ENCODE measurements at places on chromosomes 13 and 19.
A peak's percentile ranks its signal among the peaks of the same experiment; 100 is the strongest.

DNA sequence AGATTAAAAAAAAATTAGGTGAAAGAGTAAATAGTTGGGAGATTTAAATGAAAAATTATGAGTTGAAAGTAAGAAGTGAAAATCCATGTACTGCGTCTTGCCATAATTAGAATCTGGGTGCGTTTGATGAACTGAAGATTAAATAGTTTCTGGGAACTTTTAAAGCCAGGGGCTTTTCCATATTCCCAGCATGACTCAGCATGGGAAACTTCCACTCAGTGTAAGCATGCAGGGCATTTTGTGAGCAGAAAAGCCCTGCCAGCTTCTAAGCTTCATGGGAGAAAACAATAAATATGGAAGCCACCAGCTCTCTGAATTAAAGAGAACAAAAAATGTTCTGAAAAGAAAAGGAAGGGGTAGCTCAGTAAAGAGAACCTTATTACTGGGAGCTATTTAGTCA, 62.0 kb upstream of the EDNRB start:
- no peak for DNase-seq

DNA sequence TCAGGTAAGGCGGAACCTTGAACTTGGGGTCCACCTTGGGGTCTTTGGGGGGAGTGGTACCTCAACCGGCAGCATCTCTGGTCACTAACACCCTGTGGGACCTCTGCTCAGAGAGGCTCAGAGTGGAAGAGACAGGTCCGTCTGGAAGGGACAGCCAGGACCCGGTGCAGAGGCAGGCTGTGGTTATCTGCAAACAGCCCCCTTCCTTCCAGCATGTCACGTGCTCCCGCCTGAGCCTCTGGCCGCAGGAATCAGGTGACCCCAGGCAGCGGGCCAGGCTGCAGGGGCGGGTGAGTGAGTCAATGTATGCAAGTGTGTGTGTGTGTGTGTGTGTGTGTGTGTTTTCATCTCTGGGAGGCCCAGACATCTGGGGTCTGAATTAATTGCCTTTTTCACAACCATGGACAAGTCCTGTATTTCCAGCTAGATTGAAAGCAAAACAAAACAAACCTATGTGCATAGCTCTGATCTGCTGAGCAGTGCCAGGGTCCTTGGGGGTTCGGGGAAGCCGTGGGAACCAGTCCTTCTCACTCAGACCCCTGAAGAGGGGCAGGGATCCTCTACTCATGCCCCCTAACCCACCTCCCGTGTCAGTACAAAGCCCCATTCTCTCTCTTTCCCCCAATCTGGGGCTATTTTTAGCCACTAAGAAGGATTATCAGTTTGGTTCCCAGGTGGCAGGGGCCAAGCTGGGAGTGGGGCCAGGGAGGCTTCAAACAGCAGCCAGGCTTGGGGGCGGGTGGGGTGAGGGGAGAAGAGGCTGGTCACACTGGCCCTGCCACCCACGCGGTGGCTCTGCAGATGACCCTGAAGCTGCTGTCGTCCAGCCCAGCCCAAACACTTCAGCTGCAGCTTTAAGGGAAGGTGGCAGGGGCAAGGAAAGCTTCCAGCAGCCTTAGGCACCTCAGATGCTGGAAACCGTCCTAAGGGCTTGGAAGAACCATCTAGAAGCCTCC, 31.4 kb downstream of the CERS4 start:
- DNase-seq, result peak; percentile 25

GRCh38 chr13:74751739-74752138, 617.5 kb upstream of the KLF12 start:
- peak; percentile 4 for DNase-seq

DNA sequence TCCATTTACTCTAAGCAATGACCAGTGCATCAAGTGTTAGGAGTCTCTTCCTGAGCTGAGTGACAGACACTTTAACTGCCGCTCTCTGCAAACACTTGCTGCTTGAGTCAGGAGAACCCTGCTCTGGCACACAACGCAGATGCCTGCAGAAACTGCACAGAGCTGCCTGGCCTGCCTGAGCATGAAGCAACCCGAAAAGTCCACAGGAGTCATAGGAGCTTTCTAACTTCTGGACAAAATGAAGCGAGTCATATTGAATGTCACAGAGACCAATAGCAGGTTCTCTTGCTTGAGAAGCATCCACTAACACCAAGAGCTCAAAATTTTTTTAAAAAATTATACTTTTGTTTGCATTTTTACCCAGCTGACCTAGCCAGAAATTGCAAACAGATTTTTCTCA, 232.4 kb downstream of the LHFPL6 start:
- DNase-seq, result no peak

DNA sequence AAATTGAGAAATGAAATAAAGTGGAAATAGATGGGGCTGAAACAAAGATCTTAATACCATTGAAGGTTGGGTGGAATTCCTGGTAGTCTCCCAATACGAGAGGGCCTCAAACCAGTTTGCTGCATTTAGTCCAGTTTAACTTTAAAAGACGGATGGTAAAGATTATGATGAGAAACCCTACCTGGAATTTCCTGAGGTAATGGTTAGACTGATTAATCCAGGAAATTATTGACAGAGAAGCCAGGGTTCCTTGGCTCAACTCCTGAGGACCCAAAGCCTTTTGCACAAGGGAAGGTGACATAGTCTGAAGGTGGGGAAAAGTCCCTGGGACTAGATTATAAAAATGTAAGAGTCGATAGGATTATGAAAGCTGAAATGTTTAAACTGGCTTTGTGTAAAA, 133.2 kb upstream of the SLITRK5 start:
- no peak for DNase-seq

- DNase-seq, result no peak
Measured at GRCh38 chr13:20127562-20128458, 33.0 kb downstream of the GJA3 start.

DNA sequence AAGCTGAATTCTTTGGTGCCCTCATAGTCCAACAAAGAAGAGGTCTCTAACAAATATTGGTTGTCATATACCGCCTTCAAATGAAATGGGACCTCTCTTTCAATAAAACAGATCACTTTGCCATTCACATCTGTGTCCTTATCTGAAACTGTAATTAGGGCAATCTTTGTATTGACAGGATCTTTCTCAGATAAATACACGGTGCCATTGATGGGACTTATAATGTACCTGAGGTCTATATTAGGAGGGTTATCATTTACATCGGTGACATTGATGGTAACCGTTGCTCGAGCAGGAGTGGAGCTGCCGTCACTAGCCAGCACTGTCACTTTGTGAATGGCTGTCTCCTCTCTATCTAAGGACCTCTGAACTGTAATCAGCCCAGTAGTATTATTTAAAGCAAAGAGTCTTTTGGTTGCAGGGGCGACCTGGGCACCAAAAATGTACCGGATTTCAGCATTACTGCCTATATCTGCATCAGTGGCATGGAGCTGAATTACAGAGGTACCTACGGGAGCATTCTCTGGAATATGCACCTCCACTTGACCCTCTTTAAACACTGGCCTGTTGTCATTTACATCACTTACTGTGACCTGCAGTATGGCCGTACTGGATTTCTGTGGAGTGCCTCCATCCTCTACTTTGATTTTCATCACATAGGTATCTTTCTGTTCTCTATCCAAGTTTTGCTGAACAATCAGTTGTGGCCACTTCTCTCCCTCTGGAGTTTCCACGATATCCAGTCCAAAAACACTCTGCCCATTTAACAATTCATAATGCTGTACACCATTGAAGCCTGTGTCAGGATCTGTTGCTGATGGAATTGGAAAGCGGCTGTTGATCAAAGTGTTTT, 2.8 kb downstream of the PCDH9 start:
- DNase-seq, result no peak

- DNase-seq, result no peak
Measured at GRCh38 chr19:1171755-1172352, 2.2 kb downstream of the SBNO2 start.

GRCh38 chr13:41470196-41470595, 12.8 kb downstream of the RGCC start:
- DNase-seq, result no peak

- no peak for DNase-seq
Measured at GRCh38 chr13:36369268-36370107, 23.3 kb upstream of the SPART start.

DNA sequence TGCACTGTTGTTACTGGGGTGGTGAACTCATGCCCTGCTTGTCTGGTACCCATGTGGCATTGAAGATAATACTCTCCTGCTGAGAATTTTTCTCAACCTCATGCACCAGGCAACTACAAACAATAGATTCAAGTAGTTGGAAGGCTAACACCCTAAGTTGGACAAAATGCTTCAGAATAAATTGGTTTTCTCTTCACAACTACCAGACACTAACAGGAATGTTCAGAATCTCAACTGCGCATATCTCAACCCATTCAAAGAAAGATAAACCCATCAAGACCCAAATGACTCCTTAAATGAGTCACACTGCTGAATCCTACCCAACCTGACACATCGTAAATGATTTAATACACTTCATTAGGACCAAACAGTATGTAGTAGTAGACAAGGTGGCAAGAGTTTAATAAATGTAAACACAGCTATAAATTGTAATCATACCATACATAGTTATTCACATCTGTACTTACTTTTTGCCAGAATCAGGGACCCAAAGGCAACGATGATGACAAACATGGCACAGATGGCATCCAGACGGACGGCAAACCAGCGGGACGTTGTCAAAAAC, 227.4 kb downstream of the ABCC4 start:
- no peak for DNase-seq

- no peak for DNase-seq
Measured at GRCh38 chr13:77379508-77379907, 52.6 kb upstream of the MYCBP2 start.

- no peak for DNase-seq
Measured at GRCh38 chr13:27631665-27632064, 10.0 kb downstream of the POLR1D start.

DNA sequence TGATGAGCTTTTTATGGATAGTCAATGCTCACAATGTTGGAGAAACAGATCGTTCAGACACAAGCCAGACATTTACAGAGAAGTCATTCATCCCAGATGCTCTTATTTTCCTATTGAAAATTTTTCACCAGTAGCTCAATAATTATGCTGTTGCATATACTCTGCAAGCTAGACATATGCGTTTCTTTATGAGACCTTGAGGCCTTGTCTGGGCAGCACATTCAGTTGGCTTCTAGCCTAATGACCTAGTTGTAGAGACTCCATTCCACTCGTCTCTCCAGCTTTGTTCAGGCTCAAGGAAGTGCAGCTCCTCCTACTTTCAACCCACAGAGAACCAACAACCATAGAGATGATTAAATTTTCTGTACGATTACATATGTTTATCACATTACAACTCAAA, 237.7 kb downstream of the MZT1 start:
- no peak for DNase-seq

DNA sequence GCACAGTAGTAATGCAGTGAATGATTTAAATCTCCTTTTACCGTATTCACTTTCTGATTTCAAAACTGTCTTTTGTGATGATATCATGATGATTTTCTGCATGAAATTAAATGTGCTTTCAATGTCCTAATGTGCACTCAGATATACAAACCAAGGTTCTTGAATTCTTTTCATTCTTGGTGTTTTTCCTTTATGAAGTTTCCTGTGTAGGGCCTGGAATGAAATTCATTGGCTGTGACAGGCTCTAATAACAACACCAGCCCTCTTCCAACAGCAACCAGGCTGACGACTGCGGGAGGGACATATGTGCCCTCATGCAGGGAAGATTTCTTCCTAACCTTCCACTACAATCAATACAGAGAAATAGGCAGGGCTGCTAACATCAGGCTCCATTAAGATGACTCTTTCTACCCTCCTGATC, 1052.0 kb downstream of the DIAPH3 start:
- DNase-seq, result no peak

DNA sequence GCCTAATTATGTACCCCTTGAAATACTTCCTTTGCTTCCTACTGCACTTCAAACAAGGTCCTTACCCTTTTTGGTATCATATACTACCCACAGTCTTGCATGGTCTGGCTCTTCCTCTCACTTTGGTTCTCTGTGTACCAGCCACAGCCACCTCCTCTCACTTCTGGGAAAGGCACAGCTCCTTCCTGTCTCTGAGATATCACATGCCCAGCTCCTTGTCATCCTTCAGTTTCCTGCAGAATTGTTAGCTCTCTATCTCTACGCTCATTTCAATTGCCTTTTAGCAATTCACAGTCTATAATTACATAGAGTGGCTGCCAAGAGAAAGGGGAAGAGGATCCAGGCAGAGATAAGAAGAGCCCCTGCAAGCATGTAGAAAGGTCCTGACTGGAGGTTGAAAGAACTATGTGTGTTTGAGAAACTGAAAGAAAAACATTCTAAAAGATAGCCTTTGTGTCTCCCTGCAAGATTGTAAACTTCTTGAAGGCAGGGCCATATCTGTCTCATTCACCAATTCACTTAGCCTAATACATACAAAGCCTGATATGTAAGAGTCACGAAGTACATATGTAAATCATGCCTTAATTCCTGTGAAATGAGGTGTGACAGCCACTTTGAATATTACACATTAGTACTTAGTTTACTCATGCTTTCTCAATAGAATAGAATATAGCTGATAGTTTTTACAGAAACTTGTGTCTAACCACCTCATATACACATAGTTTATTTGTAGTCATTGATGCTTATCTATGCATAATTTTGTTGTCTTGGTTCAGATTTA, 933.1 kb downstream of the DIAPH3 start:
- no peak for DNase-seq

- no peak for DNase-seq
Measured at GRCh38 chr19:10036601-10037071, 23.4 kb downstream of the RDH8 start.

- DNase-seq, result no peak
Measured at GRCh38 chr13:47549219-47549752, 451.8 kb downstream of the SUCLA2 start.

DNA sequence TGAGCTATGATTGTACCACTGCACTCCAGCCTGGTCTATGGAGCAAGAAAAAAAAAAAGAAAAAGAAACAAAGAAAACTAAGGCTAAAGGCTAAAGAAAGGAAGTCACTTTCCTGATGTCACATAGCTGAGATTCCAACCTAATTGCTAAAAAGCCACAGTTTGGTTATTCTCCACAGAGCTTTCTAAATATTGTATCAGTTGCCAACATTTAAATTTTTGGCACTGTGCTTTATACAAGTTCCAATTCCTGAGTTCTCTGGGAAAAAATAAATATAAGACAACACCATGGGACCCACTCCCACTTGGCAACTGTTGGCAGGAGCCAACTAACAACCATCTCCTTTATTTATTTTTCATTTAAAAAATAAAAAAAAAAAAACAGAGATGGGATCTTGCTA, 11.2 kb upstream of the LYPD3 start:
- DNase-seq, result no peak

DNA sequence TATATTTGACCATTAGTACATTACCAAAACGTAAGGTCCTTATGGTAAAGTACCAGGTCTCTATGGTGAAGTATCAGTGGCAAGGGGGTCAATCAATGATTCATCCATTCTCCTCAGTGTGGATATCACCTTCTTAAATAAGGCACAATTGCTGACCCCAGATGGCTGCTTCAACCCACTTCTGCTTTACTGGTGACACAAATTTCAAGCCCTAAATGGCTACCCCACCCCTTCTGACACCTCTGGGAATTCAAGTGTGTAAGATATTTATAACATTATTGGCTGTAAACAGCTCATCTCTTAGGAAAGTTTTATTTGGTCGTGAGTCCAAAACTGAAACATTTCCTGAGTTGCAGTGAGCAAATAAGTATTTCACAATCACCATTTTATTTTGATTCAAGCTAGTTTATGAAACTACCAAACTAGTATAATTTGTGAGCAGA, 7.9 kb upstream of the WBP4 start:
- DNase-seq, result no peak
